ENCODE measurements at places on chromosomes 5 and 9. TPM values are rescaled to one million over a fixed set of nuclear protein-coding genes. Genes with fewer than 3 reads are reported as not detected.

PFN3 gene
- not detected for total RNA-seq

CNTFR gene
- 5.6 TPM for total RNA-seq

PCDHB4 gene
- 3.8 TPM for total RNA-seq

BDP1 gene
- 77.4 TPM for total RNA-seq

- no peak for DNase-seq
Measured at GRCh38 chr5:35052838-35053237, 5.1 kb upstream of the AGXT2 start.

DNA sequence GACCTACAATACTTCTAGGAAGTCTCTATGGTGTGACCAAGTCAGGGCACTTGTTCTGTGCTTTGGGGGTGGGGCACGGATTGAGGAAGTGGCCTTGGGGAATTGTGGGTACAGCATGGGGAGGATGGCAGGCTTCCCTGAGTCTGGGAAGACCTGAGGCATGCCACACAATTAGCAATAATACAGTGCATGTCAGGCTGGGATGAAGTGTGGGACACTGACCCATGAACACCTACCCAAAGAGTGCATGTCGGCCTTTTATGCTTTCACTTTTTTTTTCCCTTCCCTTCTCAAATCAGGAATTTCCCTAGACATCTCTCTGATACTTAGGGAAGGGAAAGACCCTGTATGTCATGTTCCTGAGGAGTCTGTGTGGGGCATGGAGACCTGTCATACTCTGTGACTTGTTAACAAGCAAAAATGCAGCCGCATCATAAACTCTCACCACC is 146.4 kb downstream of the PALM2AKAP2 start:
- no peak for DNase-seq

DNA sequence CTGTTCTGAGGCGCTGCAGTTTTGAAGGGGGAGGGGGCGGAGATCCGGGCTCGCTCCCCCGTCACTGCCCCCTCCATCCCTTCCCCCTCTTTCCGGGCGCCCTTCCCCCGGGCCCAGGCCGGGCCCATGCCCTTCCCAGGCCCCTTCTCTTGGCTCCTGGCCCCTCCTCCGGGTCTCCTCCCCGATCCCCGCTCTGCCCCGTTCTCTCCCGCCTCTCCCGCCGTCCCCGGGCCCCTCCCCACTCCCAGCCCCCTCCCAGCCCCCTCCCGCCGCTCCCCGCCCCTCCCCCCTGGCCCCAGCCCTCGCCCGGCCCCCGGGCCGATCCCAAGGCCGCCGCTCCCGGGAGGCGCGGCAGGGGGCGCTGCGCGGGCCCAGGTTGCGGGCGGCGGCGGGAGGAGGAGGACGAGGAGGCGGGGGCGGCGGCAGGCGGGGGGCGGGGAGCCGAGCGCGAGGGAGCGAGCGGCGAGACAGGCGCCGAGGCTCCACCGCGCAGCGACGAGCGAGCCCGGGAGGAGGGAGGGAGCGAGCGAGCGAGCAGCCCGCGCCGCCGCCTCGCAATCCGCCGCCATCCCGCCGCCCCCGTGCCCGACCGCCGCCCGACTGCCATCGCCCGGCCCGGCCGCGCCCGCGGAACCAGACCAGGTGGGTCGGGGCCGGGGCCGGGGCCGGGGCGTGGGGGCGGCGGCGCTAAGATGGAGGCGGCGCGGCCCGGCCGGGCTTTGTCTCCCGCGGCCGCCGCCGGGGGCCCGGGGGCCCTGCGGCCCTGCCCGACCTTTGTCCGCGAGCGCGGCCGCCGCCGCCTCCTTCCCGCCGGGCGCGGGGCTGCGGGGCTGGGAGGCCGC is at the start of gene PRRC2B:
Gene PRRC2B (plus strand): TSS at position 465 of the 842 bp plus-strand sequence. CDS start 36,059 bp downstream, outside the sequence.
- DNase-seq = no peak

- no peak for DNase-seq
Measured at GRCh38 chr5:150992705-150993104, 27.7 kb upstream of the GPX3 start.

DNA sequence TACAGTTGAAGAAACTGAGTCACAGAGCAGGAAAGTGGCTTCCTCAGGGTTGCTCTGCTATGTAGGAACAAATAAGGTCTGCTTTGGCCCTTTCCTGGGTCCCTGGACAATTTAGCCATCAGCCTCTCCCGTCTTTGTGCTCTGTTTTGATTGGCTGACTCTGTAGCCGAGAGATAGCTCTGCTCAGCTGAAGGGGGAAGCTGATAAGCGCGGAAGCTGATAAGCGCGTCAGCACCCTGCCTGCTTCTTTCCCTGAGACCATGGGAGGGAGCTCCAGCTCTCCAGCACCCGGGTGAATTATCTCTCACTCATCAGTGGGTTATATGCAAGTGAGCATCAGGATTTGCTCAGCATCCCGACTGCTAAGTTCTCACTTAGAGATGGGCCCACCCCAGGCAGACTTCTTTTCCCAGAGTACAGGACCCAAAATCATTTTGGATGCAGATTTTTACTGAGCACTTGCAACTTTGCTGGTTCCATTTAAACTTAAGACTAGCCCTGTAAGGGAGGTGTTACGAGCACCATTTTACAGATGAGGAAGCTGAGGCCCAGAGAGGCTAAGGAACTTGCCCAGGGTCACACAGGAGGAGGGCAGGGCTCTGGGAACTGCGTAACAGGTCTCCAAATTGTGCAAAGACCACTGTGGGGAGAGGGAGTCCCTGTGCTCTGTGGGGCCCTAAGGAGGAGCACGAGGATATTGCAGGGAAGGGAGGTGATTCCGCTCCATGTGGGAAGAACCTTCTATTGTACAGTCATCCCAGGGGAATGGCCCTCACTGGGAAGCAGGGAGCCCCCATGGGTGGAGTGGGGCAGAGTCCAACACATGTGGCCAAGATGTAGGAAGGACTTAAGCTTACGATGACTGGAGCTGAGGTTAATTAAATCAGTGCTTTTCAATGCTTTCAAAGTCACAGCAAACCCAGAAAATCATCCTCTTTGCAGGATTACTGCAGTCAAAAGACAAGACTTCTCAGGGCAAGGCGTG is 83.7 kb upstream of the ORM1 start:
- no peak for DNase-seq

GRCh38 chr9:134915046-134915985 is 2.4 kb downstream of the FCN1 start:
- no peak for DNase-seq

- DNase-seq = no peak
Measured at GRCh38 chr5:128426090-128426534, 111.9 kb downstream of the FBN2 start.

DNA sequence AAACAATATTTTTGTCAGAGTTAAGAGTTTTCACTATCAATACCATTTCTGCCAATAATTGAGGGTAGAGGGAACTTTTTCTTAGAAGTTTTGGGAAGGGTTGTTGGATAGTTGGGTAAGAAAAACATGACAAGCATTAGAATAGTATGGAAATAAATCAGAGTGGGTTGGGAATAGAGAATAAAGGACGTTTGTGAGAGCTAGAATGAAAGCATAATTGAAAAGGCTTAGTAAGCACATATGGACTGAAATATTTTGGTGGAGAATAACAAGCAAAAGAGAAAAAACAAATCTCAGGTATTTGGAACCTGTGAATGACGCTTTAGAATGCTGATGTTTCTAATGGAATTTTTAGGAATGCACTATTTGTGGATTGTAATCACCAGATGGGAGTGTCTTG is 262.9 kb upstream of the EDIL3 start:
- DNase-seq = no peak

DNA sequence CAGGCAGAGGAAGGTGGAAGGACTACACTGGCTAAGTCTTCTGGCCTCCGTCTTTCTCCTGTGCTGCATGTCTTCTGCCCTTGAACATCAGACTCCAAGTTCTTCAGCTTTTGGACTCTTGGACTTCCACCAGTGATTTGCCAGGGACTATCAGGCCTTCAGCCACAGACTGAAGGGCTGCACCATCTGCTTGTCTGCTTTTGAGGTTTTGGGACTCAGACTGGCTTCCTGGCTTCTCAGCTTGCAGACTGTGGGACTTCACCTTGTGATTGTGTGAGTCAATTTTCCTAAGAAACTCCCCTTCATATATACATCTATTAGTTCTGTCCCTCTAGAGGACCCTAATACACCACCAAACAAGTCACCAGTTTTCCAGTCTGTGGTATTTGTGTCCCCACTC is 9.7 kb upstream of the ANKDD1B start:
- no peak for DNase-seq

DNA sequence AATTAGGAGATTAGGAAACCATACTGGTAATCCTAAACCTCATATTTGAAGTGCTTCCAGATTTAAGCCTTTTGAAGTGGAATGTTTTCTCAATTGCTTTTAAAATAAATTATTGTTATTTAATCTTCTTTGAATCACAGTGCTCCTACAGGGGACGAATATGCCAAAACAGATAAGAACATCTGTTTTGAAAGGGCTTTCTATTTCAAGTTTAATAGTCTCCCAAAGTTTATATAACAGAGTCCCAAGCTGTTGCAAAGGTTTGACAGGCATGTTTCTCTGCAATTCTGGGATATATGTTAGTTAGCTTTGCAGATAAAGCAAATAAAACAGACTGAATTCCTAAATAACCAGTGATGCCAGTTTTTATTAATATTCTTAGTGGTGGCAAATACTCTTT is 803.7 kb downstream of the TLE4 start:
- DNase-seq = no peak

- no peak for DNase-seq
Measured at GRCh38 chr9:104232781-104233341, 138.8 kb downstream of the SMC2 start.

DNA sequence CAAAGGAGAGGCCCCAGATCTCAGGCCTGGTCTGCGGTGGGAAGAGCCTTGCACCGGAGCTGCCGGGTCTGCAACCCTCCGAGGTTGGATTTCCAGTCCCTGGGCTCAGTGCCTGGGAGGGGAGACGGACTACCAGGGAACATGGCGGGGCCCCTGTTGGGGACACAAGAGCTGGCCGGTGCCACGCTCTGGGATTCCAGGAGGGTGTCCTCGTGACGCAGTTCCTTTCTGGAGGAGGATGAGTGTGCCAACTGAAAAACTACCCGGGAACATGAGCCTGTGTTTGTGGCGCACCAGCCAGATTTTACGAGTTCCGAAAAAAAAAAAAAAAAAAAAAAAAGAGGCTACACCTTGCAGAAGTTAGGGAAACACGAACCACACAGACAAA is 9.0 kb downstream of the NRARP start:
- DNase-seq = no peak

- peak; percentile 77 for DNase-seq
Measured at GRCh38 chr9:20621471-20622329, 599 bp downstream of the MLLT3 start.

- peak; percentile 28 for DNase-seq
Measured at GRCh38 chr9:26413611-26414010, 479.0 kb downstream of the CAAP1 start.

Measured in urinary bladder (tissue), 4 donors.